ENCODE measurements at places on chromosomes 12 and 14.

DNA sequence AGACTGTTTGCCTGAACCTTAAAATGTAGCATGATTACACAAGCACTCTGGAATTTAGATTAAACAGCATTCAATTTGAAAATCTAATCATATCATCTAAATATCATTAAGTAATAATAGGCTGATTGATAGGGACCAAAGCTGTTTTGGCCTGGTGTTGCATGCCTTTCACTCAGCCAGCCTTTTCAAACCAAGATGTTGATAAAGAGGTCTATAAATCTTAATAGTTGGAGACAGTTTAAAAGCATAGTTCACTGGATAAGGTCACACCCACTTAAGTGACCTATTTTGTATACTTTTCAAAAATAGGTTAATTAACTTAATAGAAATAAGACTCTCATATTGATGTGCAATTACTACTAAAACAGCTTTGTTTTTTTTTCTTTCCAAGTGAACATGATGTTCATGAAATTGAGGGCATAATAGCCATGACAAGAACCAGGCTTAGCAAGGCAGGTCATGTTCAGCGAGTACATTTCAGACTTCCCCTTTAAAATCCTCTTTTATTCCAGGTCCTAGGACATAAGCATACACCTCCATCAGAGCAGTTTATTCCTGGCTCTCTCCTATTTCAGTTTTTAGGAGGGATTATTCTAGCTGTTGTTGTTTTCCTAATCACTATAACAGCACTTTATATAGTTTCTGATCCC, 349.0 kb downstream of the RAD51B start:
- no peak for DNase-seq

- DNase-seq, result no peak
Measured at GRCh38 chr12:46360908-46361666, 11.5 kb downstream of the SLC38A2 start.

DNA sequence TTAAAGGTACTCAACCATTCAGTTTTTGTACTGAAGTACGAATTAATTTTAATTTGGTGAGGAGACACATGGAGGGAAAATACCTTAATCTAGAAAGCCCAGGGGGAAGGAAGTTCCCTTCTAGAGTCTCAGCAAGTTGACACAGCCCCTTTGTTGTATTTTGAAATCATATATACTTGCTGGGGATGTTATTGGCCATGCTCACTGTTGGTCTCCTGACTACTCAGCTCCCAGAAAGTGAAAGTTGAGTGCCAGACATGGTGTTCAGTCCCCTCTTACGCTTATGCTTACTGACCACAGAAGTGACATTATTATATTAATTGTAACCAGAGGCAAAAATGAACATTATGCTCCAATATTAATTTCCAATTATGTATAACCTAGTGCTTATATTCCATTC, 28.1 kb downstream of the ARF6 start:
- no peak for DNase-seq

GRCh38 chr12:6452245-6452943, 552 bp downstream of the TAPBPL start:
- DNase-seq, result no peak

DNA sequence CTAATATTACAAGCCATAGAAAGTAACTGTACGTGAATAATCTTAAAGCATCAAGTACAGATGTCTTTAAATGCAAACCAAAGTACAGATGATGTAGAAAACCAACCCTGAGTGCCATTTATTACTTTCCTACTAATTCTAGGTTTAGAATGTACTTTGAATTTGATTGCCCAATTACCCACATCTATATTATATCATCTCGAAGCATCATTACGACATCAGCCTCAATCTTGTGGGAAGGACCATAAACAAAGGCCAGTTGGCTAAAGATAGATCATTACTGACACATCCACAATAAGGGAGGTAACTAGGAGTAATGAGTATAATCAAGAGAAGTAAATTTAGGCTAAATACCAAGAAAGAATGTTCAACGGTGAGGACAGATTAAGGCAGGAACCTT, 478.9 kb downstream of the BCAT1 start:
- DNase-seq, result no peak

- DNase-seq, result no peak
Measured at GRCh38 chr14:94897082-94897481, 127.2 kb upstream of the GSC start.

GRCh38 chr12:65999564-66000280, 130.8 kb downstream of the LLPH start:
- DNase-seq, result no peak
